ENCODE measurements at places on chromosomes 2 and 18.

DNA sequence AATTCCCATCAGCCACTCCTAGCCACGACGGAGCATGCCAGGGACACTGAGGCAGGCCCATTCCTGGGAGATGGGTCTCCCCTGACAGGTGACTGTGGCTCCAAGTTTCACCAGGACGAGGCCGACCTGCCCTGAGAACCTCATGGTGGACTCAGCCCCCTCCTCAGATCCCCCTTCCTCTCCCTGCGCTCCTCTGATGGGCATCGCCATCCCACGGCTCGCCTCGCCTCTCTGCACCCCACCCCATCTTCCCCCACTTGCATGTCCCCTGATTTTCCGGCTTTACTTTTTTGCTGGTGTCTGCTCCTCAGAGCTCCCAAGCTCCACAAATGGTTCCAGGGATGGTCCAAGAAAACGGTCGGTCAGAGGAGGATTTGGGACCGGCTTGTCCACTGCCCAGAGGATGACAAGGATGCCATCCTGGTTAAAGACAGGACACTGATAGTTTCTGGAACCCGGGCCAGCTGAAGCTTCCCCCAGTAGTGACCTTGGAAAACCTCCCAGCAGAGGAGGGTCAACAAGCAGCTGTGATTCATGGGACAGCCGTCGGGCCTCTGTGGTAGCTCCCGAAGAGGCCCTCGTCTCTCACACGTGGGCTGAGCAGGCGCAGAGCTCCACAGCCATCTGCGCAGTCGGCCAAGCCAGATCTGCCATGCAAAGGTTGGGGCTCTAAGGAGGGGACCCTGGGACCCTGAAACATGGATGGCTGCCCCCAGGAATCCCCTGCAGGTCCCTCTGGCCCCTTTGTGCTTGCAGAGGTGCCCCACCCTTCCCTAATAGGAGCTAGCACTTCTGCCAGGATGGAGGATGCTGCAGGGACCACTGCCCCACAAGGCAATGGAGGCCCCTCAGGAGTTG, 87.8 kb upstream of the SLC66A3 start:
- DNase-seq, result no peak

DNA sequence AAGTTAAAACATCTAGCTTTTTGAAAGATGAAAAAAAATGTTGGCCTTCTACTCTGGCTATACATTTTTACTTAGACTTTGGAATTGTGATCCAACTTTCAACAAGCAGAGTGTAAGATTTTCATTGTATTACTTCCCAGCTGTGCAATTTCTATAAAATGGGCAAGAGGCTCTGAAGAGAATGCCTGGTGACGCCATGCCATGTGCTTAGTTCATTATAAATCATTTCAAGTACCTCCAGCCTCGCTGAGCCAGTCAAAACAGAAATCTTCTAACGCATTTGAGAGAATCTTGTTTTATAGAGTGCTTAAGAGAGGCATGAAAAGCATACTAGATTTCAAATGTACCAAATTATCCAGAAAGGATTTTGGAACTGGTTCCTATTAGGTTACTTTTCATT, 10.1 kb upstream of the STK17B start:
- no peak for DNase-seq

DNA sequence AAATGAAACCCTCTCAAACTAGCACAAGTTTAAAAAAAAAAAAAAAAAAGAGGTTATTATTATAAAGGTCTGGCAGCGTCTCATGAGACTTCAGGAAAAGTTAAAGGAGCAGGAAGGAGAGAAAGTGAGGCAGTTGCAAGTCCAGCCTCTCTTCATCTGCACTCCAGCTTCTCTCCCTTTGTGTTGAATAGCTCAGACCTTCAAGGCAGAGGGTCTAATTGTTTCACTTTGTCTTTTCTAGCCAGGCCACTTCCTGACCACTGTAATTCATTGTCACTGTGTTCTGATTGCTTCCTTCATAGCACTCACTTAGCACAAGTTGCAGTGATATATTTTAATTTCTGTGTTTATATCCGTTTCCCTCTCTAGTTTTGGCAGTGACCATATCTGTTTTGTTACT, 99.9 kb downstream of the SPATS2L start:
- DNase-seq, result no peak

- DNase-seq, result no peak
Observed at GRCh38 chr2:44192646-44193045, 24.0 kb downstream of the PPM1B start.

DNA sequence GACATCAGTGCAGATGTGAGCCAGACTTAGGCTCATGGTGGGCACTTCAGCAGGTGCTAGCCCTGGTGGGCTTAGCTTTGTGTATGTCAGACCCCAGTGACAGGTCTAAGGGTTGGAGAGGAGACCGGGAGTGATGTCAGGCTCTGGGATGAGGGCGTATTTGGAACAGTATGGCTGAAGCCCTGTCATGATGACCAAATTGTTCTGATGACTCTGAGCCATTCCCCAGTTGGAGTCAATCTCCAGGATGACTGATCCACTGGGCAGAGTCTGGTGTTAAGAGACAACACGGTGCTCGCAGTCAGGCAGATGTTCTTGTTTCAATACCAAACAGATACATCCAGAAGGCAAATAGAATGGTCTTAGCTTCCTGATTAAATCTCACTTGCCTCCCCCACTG, 241.5 kb downstream of the SOX11 start:
- DNase-seq, result no peak

- no peak for DNase-seq
Observed at GRCh38 chr2:57444752-57445430, 601.7 kb upstream of the VRK2 start.

- DNase-seq, result peak; percentile 80
Observed at GRCh38 chr2:9630117-9630735, 571 bp downstream of the YWHAQ start.

- peak; percentile 30 for DNase-seq
Observed at GRCh38 chr2:102436323-102436722, 13.4 kb downstream of the IL18RAP start.

GRCh38 chr18:64119916-64120315, 29.0 kb downstream of the LINC00305 start:
- DNase-seq, result no peak

GRCh38 chr2:217065012-217065290, 205.1 kb upstream of the TNP1 start:
- DNase-seq, result no peak

DNA sequence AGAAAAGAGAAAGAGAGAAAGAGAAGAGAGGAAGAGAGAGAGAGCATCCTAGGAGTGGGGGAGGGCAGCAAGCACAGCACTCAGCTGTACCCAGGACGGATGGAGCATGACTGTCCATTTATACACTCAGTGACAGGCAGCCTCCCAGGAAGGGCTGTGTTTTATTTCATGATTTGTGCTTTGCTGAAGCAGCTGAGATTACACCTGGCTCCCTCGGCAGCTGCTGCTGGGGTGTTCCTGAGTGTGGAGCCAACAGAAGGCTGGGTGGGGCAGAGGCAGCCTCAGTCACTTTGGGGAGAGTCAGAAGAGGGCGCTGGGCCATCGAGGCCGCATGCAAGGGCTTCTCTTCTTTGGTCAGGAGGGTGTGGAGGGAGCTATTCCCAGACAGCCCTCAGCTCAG, 47.8 kb upstream of the TEX51 start:
- no peak for DNase-seq

DNA sequence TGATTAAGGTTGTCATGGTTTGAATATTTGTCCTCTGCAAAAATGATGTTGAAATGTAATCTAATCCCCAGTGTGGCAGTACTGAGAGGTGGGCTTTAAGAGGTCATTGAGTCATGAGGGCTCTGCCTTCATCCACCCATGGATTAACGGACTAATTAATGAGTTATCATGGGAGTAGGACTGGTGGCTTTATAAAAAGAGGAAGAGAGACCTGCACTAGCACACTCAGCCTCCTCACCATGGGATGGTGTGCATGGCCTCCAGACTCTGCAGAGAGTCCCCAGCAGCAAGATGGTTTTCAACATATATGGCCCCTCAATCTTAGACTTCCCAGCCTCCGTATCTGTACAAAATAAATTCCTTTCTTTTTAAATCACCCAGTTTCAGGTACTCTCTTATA, 41.0 kb downstream of the DTNB start:
- DNase-seq, result no peak

GRCh38 chr2:88123975-88124917, 3.6 kb downstream of the FABP1 start:
- no peak for DNase-seq

GRCh38 chr18:12906119-12906518, 22.1 kb upstream of the PTPN2 start:
- DNase-seq, result no peak

GRCh38 chr2:8488001-8488738, 193.7 kb upstream of the ID2 start:
- peak; percentile 87 for DNase-seq

DNA sequence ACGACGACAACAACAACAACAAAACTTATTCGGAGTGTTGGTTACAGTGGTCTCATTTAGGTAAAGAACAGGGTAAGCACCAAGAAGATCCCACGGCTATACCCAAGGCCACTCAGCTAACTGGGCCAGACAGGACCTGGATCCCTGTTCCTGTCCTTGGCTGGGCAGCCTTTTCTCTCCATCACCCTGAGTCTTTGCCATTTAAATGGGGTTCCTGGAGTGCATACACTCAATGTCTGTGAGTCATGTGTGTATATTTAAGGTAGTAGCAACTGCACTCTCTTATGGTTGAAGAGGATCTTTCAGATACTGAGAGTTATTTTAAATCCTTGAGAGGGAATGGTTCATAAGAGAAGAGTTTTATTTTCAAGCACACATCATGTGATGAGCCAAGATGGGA, 35.3 kb downstream of the ADCYAP1 start:
- DNase-seq, result no peak
